ENCODE measurements at places on chromosomes 11 and 22.

GRCh38 chr11:65355013-65355775 is 643 bp downstream of the TIGD3 start:
- DNase-seq = peak; percentile 35

- no peak for DNase-seq
Observed at GRCh38 chr11:33147559-33147958, 13.7 kb downstream of the CSTF3 start.

- no peak for DNase-seq
Observed at GRCh38 chr11:115439385-115439784, 64.8 kb downstream of the CADM1 start.

- DNase-seq = no peak
Observed at GRCh38 chr11:8186429-8186828, 17.6 kb upstream of the RIC3 start.

- DNase-seq = no peak
Observed at GRCh38 chr22:49349181-49349835, 478.4 kb downstream of the BRD1 start.

GRCh38 chr11:113627297-113627696 is 78.8 kb downstream of the TMPRSS5 start:
- DNase-seq = no peak

- DNase-seq = no peak
Observed at GRCh38 chr22:29269731-29270474, 1.8 kb downstream of the EWSR1 start.

GRCh38 chr11:124618863-124619262 is 3.8 kb upstream of the TBRG1 start:
- DNase-seq = no peak

GRCh38 chr11:7252683-7253213 is 1.0 kb downstream of the SYT9 start:
- DNase-seq = no peak

- DNase-seq = no peak
Observed at GRCh38 chr11:1267441-1268100, 41.9 kb downstream of the TOLLIP start.

GRCh38 chr22:20173772-20174171 is 22.9 kb upstream of the CCDC188 start:
- DNase-seq = no peak

DNA sequence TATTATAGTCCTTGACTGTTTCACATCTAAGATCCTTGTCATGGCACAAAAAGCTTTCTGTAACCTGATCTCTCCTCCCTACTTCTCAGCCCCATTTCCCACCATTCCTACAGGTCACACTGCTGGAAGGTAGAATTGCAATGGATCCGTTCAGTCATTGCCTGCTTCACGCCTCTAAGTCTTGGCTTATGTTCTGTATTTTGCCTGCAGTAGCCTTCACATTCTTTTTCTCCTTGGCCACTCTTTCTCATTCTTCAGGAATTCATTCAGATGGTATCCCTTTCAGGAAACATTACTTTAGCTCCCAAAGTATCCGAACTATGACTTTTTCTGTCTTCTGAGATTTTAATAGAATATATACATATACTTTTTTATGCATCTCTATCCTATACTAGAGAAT is 731.5 kb downstream of the NTM start:
- DNase-seq = no peak

DNA sequence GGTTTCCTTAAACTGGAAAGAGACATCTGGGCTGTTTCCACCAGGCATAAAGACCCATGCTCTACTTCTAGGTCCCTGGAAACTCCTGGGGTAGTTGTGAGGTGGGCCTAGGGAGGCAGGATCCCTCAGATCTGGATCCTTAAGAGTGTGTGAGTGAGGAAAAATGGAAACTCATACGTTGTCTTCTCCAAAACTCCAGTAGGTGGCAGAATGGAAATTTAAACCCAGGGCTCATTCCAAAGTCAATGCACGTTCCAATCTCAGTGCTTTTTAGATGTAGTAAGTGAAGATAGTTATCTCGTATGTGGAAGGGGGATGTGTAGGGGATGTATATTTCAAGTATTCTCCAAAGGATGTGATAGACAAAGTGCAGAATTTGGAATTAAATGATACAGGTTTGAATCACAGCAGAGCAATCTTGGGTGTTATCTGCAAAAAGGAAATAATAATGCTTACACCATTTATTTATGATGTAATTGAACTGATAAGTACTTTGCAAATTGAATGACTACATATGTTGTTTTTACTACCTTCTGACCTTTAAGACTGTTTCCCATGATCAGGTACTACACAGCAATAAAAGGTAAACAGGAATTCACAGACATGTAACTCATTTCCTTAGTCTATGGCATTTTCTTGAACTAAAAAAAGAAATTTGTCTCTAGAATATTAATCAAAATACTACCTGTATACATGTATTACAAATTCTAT is 13.1 kb upstream of the MMP1 start:
- no peak for DNase-seq

GRCh38 chr11:71995726-71996291 is 2.9 kb upstream of the IL18BP start:
- DNase-seq = no peak

- no peak for DNase-seq
Observed at GRCh38 chr22:35484651-35485556, 55.7 kb upstream of the RASD2 start.

- DNase-seq = no peak
Observed at GRCh38 chr11:120040151-120040840, 97.6 kb downstream of the TRIM29 start.

DNA sequence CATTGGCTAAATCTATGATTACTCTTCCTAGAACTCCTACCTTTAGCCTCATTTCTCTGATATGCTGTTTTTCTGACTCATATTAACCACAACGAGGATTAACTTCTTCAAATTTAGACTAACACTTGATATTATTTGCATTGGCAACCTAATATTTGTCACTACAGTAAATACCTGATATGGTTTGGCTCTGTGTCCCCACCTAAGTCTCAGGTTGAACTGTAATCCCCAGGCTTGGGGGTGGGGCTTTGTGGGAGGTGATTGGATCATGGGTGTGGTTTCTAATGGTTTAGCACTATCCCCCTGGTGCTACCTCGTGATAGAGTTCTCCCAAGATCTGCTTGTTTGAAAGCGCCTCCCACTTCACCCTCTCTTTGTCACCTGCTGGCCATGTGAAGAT is 17.1 kb upstream of the MED17 start:
- no peak for DNase-seq
